SJCRH30 (cell line): ENCODE measurements at places on chromosomes 4 and X. TPM values are rescaled to one million over a fixed set of nuclear protein-coding genes. Genes with fewer than 3 reads are reported as not detected.
A peak's percentile ranks its signal among the peaks of the same experiment; 100 is the strongest.

DNA sequence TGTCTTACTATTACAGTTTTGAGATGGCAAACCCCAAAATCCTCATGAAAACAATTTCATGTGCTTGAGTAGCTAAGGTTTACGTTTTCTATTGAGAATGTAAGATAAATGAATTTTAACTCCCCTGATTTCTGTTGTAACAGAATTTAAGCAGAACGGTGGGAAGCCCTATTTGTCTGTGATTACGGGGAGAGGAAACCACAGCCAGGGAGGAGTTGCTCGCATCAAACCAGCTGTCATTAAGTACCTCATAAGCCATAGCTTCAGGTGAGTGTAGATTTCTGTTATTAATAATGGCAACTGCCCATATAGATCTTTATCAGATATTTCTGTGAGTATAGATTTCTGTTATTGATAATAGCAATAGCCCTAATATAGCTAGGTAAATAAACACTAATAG lies 44.2 kb upstream of the RHOH start:
- H3K27me3 ChIP-seq: no peaks in the 10 kb centered on the region
- H3K36me3 ChIP-seq: peaks cover 7% of the 10 kb centered on the region
- H3K4me1 ChIP-seq: no peaks in the 10 kb centered on the region
- H3K4me3 ChIP-seq: no peak overlapping the region

- no peak overlapping the region for H3K4me3 ChIP-seq
- H3K27me3 ChIP-seq: no peaks in the 10 kb centered on the region
Observed at GRCh38 chrX:96181605-96182004, 503.0 kb upstream of the DIAPH2 start.

DNA sequence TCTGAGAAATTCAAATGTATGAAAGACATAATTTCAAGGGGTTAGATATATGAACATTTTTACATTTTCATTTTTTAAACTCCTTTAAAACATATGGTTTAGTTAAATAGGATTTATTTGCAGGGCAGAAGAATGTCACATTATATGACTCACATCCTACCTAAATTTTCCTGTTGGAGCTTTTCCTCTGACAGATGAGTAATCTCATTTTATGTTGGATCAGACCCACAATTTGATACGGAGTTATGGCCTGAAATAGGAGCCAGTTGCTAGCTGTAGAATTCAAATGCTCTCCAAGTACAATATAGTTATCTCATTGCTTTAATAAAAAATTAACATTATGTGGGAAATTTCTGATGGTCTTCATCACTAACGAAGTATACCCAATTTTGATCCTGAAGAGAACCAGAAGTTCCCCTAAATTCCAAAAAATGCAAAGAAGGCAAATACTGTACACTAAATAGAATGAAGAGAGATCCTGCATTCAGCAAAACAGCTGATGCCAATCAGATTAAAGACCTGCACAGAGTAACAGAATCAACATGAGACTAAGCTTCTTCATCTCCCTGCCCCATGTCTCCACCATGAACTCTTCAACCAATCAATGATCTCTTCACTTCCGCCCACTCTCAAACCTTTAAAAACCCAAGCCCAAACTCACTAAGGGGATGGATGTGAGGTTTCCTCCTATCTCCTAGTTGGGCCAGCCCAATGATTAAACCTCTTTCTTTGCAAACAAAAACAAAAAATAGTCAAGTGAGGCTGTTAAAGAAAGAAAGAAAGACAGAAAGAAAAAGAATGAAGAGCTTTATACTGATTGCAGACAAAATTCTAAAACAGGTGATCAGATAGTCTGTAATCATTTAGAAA lies 10.9 kb upstream of the EXOSC9 start:
- no peak for DNase-seq
- H3K27me3 ChIP-seq: no peaks in the 10 kb centered on the region
- peaks cover 26% of the 10 kb centered on the region for H3K4me1 ChIP-seq
- no peaks in the 10 kb centered on the region for H3K36me3 ChIP-seq
- H3K4me3 ChIP-seq: no peak overlapping the region

DNA sequence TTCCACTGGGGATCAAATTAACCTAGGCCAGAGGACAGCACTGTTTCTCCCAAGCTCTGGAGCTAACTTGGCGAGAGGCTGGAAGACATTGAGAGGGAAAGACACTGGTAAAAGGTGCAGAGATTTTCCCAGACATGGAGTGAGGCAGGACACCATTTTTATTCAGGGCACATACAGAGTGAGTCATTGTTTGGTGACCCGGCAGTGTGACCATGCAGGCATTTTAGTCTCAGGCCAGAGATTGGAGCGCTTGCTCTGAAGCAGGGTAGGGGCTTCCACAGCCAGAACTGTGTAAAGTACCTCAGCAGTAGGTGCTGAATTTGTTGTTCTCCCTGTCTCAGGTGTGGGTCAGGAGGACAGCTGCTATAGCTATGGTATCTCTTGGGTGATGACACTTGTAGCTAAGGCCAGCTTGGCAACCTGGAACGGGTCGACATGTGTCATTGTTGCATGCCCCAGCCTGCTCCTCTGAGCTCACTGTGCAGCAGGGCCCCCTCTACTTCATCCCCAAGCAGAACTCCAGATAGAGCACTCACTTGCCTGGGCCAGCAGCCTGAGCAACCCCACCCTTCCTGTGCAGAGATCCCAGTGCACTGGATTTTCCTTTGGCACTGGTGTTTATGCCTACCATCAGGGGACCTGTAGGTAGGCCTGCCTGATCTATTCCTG lies 79.8 kb upstream of the ATP8A1 start:
- H3K36me3 ChIP-seq: no peaks in the 10 kb centered on the region
- H3K4me3 ChIP-seq: no peak overlapping the region
- H3K27ac ChIP-seq: no peak overlapping the region
- H3K27me3 ChIP-seq: no peaks in the 10 kb centered on the region
- DNase-seq: no peak

GRCh38 chr4:602559-602942 lies 22.8 kb upstream of the PDE6B start:
- H3K4me3 ChIP-seq: no peak overlapping the region
- no peaks in the 10 kb centered on the region for H3K27me3 ChIP-seq
- DNase-seq: peak; percentile 69
- H3K4me1 ChIP-seq: no peaks in the 10 kb centered on the region
- H3K27ac ChIP-seq: no peak overlapping the region
- no peaks in the 10 kb centered on the region for H3K36me3 ChIP-seq

Gene AFM
- total RNA-seq: not detected in 2 replicates

Gene LDB2
- total RNA-seq: 0.18 and 0.51 TPM in 2 replicates

Gene CT45A10
- total RNA-seq: not detected in 2 replicates
